Common myeloid progenitor, CD34-positive (primary cell): ENCODE measurements at places on chromosomes 4 and X.

GRCh38 chr4:18318682-18319388 is 297.3 kb upstream of the LCORL start:
- no peak for DNase-seq

- peak; percentile 82 for DNase-seq
Observed at GRCh38 chrX:23784470-23785331, 1.7 kb downstream of the SAT1 start.

GRCh38 chr4:8182858-8183725 is 16.0 kb upstream of the SH3TC1 start:
- no peak for DNase-seq

DNA sequence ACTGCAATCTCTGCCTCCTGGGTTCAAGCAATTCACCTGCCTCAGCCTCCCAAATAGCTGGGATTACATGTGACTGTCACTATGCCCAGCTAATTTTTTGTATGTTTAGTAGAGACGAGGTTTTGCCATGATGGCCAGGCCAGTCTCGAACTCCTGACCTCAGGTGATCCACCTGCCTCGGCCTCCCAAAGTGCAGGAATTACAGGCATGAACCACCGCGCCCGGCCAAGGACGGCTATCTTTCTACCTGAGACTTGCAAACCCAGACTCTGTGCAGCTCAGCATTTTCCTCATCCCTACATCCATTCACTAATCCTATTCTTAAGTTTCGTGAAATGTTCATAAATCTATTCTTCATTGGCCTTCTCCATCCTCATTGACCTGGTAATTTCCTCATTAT is 330.0 kb downstream of the ANTXR2 start:
- no peak for DNase-seq
